ENCODE measurements at places on chromosomes 16 and 17.

DNA sequence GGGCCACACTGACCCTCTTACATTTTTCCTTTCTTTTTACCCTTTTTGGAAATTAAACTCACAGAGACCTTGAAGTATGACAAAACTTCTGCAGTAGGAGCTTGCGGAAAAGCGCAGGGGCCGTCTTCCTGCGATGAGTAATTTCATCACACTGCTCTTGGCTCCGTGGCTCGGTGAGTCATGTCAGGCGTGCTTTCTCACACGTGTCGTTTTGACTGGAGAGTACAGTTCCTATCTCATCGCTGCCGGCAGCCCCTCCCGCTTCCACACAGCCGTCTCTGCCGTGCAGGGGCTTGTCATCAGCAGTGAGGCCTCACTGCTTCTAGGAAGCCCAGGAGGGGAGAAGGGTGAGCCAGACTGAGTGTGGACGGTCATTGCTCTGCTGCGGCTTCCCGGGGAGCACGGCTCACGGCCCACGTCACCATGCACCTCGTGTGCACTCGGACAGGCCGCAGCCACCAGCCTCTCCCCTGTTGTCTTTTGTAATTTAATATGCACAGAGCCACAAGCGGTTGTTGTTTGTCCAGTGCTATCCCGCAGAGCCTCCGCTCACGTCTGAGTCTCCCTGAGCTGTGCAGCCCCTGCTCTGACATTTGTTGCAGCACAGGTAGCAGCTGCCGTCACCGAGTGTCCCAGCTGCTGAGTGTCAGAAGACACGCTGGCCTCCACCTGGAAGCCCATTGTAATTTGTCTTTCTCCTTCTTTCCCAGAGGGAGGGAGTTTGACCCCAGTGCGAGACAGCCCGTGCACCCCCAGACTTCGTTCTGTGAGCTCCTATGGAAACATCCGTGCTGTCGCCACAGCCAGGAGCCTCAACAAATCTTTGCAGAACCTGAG, 99.4 kb upstream of the CHMP6 start:
- DNase-seq, result no peak

- DNase-seq, result no peak
Measured at GRCh38 chr17:66789093-66789492, 45.8 kb upstream of the CACNG5 start.

DNA sequence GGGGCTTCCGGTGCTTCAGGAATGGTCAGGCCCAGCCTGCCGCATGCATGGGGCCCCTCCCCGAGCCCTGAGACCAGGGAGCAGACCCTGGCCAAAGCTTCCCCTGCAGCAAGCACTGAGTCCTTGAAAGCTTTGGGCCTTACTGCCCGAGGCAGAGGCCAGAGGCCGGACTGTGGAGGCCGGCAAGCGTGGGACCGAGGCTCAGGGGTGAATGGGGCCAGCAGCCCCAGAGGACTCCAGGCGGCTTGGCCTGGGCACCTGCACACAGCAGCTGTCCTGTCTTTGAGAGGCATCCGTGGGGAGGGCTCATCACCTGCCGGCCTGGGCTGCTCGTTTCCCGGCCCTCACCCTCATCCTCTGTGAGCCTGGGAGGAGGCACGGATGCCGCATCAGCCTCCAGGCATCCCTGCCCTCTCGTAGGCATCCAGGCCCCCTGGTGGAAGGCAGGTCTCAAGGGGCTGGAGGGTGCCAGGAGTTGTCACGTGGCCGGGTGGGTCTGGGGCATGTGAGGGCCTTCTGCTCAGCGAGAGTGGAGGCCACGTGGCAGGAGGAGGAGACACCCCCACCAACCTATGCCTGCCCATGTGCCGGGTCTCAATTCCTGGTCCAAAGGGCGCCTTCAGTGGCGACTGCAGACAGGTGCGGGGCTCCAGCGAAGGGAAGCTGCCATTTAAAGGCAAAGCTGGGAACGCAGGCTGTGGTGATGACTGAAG, 31.4 kb downstream of the CACNA1H start:
- DNase-seq, result no peak

- no peak for DNase-seq
Measured at GRCh38 chr17:39608142-39608981, 642 bp upstream of the NEUROD2 start.

GRCh38 chr17:75019146-75019545, 6.7 kb downstream of the MRPL58 start:
- DNase-seq, result no peak
